ENCODE measurements at places on chromosomes 1 and 21. TPM values are rescaled to one million over a fixed set of nuclear protein-coding genes. Genes with fewer than 3 reads are reported as not detected.
A peak's percentile ranks its signal among the peaks of the same experiment; 100 is the strongest.

The SPRR2F gene
- total RNA-seq, result not detected

The TFAP2E gene
- 3.5 TPM for total RNA-seq

The TMEM51 gene
- total RNA-seq, result 3.4 TPM

The SLAMF1 gene
- total RNA-seq, result 0.06 TPM

- ATAC-seq, result no peak
These were observed 511.0 kb downstream of the OMA1 start for GRCh38 chr1:58035523-58035922.

GRCh38 chr1:95023399-95024043 lies 49.2 kb downstream of the ALG14 start:
- no peak for ATAC-seq

- ATAC-seq, result no peak
These were observed 191.8 kb upstream of the SAMSN1 start for GRCh38 chr21:14737922-14738321.

- peak; percentile 81 for ATAC-seq
These were observed 180.7 kb downstream of the KAZN start for GRCh38 chr1:14778898-14779865.

Data from motor neuron (in vitro differentiated cells).